NCI-H1092 (cell line): ENCODE measurements at places on chromosomes 11 and 22.

GRCh38 chr11:70145071-70145470 lies 58.0 kb upstream of the FADD start:
- no peak for DNase-seq

- no peak for DNase-seq
These were observed 60.3 kb downstream of the LRRC74B start for GRCh38 chr22:21106000-21106399.

DNA sequence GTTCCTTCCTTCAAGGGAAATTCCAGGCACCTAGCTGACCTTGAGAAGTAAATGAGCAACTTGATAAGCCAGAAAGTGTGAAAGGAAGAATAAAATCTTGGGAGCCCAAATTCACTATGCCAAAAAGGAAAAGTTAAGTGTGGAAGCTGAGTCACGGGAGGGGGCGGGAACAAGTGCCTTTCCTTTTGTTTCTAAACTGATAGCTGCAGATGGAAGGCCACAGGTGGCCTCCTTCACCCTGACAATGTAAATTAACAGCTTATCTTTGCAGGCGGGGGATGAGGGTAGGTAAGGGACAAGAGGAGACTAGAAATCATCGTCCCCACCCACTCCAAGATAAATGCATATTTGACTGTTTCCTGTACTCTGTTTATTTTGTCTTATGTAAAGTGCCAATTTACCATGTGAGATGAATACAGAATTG lies 36.4 kb upstream of the TREH start:
- DNase-seq: no peak

DNA sequence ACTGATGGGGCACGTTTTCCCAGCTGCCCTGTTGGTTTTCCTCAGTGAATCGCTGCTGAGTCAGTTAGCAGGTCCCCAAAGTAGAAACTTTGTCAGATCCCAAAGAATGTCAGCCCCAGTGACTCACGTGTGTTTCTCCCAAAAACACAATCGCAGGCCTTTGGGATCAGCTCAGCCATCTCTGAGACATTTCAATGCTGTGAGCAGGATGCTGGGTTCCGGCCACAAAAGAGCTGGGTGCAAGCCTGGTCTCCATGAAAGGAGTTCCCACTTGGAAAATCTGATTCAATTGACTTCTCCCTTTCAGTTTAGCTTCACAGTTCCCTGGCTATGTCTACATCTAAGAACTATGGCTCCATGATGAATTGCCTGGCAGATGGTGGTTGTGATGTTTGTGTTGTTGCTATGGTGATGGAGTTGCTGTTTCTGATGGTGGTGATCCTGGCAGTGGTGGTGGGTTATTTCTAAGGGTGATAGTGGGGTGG lies 28.0 kb downstream of the MYEOV start:
- no peak for DNase-seq

DNA sequence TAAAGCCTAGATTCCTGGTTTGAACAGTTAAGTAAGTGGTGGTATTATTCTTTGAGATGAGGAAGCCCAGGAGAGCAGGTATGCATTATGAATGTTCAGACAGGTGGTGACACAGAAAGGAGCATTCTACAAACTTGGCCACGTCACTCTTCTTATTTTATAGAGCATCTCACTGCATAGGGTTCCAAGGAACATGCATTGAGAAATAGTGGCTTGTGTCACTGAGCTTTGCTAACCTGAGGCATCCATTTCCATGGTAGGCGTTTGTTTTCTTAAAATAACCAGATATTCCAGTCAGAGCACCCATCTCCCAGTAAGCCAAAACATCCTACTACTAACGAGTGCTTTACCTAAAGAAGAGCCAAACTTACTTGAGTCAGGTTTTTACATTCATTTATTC lies 169.7 kb downstream of the NAV2 start:
- no peak for DNase-seq

DNA sequence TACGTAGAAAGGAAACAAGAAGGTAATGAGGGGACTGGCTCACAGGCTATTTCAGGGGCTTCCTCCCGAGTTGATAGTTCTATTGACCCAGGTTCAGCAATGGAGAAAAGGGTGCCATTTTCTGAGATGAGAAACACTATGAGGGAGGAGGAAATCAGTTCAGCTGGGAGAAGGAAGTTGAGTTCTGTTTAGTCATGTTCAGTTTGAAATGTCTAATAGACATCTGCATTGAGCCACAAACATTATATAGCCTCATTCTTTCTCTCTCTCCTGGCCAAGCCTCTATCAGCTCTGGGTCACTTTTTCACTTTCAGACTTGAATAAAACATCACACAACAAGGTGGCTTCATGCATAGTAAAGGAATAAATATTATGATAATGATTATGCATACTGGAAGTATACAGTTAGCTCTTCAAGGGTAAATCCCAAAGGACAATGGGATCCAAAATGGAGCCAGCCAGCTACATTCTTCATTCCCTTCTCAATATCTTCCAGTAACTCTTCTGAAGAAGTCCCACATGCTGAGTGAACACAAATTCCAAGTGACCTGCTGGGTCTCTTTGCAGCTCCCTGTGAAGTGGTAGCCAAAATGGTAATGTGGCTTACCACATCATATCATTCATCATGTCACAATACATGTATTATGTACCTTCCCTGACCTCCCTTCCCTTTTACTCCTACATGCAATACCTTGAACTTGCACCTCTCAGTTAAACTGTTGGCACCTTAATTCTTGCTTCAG lies 80.9 kb upstream of the CD44 start:
- DNase-seq: no peak

DNA sequence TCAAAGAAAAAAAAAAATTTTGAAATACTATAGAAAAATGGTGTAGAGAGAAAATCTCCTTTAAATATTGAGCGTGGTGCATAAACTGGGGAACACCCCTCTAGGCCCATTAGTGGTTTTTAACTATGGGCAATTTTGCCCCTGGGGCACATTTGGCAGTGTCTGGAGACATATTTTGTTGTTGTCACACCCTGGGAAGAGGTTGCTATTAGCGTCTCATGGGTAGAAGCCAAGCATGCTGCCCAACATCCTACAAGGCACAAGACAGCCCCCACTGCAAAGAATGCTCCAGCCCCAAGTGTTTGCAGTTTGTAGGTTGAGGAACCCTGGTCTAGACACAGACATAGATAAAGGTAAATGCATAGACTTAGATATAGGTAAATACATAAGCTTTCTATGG lies 92.6 kb downstream of the KIAA1671 start:
- DNase-seq: no peak

GRCh38 chr11:76686261-76687079 lies 15.9 kb upstream of the LRRC32 start:
- DNase-seq: no peak

- DNase-seq: peak; percentile 39
These were observed 208.3 kb downstream of the CEP164 start for GRCh38 chr11:117535850-117536411.

GRCh38 chr11:73659961-73660360 lies 13.6 kb downstream of the PLEKHB1 start:
- no peak for DNase-seq

DNA sequence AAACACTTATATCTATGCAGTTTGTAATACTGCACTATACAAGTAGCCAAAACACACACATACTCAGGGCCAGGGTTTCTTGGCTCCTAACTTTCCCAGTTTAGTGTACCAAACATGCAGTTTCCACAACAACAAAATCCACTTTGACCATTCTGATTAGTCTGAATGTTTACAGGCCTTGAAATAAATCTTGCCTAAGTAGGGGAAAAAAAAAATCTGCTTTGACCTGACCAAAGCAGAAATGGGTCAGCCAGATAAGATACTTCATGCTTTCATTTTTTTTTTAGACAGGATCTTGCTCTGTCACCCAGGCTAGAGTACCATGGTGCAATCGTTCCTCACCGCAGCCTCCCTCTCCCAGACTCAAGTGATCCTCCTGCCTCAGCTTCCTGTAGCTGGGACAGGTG lies 10.1 kb downstream of the PRR14L start:
- DNase-seq: no peak

GRCh38 chr11:72208281-72208680 lies 8.3 kb upstream of the FOLR2 start:
- DNase-seq: no peak

DNA sequence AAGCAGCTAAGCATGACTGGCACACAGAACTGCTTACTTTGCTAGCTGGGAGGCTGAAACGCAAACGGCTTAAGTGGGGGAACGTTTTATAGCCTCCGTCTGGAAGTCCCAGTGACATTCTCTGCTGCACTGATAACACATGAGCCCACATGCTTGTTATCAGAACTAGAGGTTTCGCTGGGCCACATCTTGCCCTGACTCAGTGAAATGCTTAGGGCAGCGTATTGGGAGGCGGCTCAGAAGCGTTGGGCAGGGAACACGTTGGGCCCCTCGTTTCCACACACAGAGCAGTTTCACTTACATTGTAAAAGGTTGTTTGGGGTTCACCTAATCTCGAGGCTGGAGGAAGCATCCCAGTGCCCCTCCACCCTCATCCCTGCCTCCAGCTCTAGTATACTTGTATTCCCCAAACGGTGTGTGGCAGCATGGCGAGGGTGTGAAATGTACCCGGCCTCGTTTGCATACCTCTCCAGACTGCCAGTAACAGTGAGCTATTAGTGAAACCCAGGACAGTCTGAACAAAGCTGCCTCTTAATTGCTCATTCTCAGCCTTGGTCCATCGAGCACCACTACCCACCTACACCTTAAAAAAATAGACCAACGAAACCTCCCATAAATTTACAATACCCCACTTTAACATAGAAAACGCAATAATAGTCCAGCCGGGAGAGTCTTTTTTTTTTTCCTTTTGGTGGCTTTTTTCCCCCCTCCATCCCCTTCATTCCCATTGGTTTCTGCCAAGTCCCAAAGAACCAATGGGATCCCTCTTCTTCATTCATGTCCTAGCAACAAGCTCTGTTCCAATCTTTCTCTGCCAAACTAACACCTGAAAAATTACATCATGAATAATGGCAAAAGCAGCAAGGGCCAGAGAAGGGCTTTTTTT lies 218.8 kb upstream of the SORL1-AS1 start:
- DNase-seq: peak; percentile 92

DNA sequence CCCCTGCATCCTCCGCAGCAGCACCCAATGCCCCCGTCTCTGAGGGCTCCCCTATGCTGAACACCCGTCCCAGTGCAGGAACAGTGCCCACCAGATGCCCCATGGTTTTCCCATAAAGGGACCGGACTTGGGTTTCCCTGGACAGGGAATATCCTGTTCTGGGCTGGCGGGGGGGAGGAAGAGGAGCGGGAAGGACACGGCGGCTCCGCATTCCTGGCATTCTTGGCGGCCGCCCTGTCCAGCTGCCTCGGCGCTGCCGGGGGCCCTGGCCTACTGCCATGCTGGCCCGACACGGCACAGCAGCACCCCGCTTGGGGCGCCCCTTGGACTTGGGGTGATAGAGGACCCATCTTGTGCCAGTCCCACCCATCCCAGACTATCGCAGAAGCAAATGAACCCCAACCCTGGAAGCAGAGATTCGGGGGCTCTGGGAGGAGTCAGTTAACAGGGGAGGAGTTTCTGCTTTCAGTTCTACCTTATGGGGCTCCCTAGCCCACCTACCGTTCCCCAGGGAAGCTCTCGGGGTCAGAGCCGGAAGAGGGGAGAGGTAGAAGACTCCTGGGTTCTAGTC lies 23.7 kb upstream of the CBX7 start:
- no peak for DNase-seq

DNA sequence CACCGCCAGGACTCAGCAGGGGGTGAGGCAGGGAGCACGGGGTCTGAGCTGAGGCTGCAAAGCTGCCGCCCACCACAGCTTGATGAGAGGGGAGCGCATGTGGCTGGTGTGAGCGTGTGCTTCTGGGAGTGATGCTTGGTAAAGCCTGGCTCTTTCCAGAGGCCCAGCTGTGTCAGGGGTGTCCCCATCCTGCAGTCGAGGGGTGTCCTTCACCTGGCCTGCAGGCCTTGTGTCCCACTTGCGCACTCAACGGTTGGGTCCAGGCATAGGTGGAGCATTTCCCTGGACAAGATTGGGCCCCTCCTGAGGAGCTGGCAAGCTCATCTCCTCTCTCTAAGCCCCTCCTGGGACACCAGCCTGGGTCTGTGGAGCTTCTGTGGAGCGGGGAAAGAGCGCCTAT lies 273.9 kb downstream of the TBC1D22A start:
- no peak for DNase-seq

DNA sequence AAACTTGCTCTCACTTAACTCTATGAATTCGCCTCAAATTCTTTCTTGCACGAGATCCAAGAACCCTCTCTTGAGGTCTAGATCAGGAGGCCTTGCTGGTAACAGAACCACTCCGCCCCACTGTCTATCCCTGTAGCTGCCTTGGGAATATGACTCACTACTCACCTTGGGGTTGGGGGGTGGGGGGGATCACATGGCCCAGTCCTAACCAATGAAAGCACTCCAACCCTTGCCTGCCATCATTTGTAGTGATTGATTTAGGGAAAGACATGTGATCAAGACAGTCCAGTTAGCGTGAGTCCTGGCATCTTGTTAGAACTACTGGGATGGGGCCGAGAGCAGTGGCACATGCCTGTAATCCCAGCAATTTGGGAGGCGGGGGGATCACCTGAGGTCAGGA lies 4.8 kb upstream of the MRTFA start:
- no peak for DNase-seq

- no peak for DNase-seq
These were observed 72.8 kb downstream of the CHST1 start for GRCh38 chr11:45592636-45593035.

DNA sequence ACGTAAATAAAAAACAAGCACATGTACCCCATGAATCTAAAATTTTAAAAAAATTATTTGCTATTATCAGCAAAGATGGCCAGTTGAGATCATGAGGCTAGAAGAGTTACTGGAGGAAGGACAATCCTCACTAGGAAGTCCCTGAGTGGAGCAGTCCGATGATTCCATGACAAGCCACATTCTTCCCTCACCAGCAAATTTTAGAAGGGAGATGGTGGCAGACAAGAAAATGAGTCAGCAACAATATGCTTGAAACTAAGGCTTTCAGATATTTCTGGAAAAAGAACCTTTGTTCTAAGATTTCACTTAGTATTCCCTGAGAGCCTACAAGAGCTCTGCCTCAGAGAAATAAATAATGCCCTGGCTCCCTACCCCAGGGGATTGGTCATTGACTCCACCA lies 34.9 kb downstream of the P4HA3 start:
- no peak for DNase-seq

DNA sequence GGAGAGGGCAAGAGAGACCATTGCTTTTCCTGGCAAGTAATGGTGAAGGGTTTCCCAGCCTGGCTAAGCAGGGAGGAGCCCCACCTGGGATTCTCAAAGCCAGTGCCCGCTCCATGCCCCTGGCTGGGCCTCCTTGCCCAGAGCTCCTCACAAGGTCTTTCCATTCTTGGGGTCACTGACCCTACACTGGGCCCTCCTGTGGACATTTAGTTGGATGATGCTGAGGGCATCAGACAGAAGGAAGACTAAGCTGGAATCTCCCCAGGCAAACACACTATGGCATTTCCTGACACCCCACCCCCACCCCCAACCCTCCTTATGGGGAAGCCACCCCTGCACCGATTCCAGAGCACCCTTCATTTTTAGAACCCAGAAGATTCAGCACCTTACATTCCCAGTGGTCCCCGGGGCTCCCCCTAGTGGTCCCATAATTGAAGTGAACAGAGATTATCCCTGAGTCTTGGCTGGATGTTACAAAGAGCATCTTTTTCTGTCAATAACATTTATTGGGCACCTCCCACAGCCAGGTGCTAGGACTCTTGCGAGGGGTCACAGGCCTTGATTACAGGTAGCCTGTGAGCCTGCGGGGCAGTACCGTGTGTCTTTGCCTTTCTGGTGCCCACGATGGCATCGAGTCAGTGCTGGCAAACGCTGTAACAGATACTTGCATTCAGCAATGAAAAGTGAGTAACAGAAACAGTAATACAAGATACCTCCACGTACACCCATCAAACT lies 548.5 kb downstream of the BUD13 start:
- peak; percentile 60 for DNase-seq
